Left lobe of liver (tissue), 2 donors: ENCODE measurements at places on chromosomes 4 and X.

- peak; percentile 53 for DNase-seq
Measured at GRCh38 chrX:136909706-136910564, 29.4 kb upstream of the RBMX start.

DNA sequence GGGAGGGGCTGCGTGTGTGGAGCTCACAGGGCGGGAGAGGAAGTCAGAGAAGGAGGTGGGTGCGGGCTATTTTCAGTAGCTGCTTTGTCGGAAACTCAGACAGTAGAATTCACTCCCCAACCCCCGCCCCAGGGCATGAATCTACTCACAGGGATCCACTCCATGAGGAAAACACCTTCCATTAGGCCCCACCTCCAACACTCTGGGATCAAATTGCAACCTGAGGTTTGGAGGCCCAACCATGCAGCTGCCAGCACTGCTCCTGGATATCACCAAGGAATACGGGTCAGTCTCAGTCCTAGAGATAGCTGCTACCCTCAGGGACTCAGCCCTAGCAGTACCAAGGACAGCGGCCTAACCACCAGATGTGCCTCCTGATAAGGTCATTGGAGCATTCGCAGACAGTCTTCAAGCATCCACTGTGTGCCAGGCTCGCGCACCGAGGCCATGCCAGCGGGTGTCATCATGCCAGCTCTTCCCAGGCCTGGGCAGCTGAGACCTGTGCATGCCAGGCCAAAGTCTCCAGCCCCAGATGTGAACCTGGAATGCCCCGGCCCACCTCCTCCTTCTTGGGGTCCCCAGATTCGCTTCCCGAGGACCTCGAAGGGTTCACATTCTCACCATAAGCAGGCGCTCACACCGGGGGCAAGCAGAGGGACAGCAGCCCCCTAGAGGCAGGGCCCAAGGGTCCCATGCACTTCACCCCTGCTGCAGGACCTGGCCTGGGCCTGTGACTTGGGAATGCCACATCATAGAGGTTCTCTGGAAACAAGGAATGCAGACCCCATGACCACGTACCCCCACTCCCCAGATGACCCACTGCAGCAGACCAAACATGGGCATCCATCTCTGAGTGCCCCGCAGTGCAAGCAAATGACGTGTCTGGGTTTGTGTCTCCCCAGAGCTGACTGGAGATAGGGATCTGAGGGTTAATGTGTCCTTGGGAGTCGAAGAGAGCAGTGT lies 102.3 kb downstream of the ADRA2C start:
- no peak for DNase-seq

GRCh38 chr4:148065075-148065474 lies 333.2 kb downstream of the ARHGAP10 start:
- DNase-seq = no peak

DNA sequence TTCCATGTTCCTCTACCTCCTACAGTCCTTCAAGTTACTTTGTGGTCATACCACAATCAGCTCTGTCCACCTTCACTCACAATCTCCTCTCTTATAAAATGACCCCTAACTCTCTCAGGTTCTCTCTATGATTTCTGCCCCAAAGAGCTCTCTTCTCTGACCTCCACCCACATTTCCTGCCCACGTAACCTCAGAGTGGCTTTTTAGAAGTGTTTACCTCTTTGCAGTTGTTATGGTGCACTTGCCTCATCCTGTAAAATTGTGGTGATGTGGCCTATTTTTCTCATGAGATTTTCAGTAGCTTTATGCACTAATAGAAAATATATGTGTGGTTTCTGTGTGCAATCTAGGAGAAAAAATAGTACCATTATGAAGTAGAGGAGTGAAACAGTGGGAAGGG lies 215.8 kb downstream of the PACRGL start:
- no peak for DNase-seq

DNA sequence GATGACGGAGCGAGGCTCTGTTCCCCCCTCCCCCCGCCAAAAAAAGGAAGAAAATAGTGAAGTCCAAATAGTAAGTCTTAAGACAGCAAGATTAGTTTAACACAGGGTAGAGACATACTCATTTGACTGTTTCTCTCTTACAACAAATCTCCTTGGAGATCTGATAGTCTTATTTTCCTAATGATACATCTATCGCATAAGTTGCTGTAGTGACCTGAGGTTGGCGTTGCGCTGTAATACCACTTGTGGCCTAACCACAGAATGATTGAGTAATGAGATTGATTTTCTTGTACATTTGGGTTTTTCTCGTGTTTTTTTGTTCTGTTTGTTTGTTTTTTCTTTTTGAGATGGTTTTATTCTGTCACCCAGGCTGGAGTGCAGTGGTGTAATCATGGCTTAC lies 27.2 kb downstream of the OCIAD1 start:
- DNase-seq = no peak

- DNase-seq = no peak
Measured at GRCh38 chr4:6444582-6444981, 27.8 kb downstream of the PPP2R2C start.

- no peak for DNase-seq
Measured at GRCh38 chr4:108592674-108592986, 27.7 kb upstream of the RPL34 start.

DNA sequence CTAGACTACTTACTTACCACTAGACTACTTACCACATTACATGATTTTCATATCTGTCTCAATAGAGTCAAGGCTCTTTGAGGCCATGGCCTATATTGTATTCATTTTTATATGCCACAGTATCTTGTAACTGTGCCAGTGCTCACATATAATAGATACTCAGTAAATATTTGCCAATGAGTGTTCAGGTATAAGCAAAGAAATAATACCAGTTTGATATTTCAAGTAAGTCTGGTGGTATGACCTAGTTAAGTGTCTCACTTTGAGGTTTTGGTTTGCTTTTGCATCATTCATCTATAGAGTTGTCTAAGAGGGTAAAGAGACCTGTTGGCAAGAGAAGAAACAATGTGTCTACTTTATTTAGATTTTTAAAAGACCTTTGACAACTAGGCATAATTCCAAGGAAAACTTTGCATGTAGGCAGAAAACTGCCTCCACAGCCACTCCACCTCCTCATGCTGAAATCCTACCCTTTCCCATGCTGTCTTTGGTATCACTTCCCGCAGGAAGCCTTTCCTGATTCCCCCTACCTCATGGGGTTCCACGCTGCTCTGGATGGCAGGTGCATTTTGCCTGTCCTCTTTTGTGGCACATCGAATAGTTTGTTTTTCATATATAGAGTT lies 91.3 kb upstream of the KLHL13 start:
- no peak for DNase-seq

DNA sequence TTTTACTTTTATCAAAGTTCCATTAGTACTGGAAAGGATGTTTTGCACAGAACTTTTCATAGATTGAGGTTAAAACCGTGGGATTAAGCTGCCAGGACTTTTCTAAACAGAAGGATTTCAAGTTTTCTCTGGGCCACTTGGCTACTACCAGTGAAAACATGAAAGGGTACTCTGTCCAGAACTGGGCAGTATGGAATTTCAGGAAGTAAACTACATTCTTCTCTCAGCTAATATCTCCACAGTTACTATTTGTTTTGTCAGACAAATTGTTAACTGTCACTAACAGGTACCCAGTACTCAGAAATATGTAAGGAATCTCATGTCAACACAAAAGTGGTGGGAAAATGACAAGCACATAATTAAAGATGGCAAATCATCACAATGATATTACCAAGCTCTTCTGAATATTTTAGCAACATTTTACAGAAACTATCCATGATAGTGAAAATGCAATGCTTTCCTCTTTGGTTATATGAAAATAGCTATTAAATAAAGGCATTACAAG lies 454.4 kb downstream of the C4orf33 start:
- no peak for DNase-seq

DNA sequence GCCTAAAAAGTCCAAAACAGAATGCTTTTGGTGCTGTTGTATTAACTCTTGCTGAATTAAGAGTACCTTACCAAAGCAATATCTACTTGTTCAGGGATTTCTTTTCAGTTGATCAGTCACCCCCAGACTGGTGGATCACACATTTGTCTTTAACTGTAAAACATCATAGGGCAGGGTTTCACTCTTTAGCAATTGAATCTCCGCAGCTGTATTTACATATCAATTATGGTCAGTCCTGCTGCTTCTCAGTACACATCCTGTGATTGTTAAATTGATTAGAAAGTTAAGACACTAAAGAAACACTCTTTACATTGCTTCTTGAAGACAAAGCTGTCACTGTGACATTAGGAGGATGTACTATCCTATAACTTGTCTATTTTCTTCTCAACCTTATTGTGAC lies 277.1 kb upstream of the ADGRL3 start:
- no peak for DNase-seq

DNA sequence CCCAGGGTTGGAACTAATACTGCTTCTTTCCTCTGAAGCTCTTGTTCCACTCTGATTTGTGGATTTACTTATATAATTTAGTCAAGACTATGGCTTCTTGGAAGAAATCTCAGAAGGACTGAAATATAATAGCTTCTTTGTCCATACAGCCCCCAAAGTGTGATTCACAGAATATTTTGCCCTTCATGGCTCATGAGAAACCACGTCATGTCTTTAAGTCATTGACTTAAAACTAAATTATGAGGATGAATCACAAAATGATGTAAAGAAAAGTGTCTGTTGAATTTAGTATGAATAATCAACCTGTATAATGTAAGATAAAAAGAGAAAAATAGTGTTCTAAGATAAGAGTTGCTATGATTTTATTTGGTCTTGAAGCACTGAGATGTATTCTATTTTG lies 43.3 kb upstream of the AGA start:
- DNase-seq = no peak

GRCh38 chr4:80138551-80139538 lies 58.5 kb upstream of the PRDM8 start:
- no peak for DNase-seq

DNA sequence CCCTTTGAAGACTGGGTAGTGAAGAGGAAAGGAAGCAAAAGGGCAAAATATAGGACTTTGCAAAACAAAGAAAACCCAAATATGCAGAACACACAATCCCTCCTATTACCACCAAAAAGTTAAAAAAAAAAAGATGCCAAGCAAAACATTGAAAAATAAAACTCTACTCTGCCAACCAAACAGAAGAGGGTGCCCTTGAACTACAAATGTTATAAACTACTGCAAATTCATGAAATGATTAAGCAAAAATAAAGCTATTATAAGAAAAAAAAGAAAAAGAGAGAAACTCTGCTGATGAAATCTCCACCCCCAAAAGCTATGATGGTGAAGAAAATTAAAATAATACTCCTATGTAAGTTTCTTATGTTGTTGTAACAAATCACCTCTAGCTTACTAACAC lies 168.5 kb upstream of the STK26 start:
- no peak for DNase-seq

DNA sequence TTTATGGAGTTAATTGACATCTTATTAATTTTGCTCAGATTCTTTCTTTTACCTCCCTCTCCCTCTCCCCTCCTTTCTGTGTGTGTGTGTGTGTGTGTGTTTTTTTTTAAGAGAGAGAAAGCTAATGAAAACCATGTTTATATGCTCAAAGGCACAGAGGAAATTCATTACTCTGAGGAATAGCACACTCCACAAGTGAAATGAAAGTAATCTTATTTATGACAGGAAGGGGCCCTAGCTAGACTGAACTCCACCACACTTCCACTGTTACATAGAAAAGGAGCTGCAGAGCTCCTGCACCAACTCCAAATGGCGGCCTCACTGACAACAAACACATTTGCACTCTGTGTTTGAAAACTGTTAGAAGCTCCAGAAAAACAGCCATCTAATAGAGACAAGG lies 150.6 kb downstream of the RASL11B start:
- no peak for DNase-seq

GRCh38 chrX:17374619-17375366 lies at the start of gene NHS:
NHS (plus strand) TSS chrX:17375200; CDS start chrX:17375758, 558 bp downstream.
- no peak for DNase-seq

DNA sequence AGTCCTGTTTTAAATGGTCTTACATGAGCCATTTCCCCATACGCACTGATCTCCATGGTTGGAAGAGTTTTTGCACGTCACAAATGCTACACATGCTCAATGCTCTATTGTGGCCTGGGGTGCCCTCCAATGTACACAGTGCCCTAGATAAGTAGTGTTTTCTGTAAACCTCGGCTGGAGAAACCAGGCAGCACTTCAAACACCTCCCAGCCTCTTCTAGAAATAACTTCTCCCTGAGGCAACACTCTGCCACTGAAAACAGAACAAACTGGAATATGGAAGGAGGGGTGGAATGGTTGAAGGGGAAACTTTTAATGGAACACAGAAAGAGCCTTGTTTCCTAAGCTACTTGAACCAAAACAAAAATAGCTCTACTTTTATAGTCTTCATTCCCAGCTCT lies 123.9 kb upstream of the CBR4 start:
- peak; percentile 55 for DNase-seq

DNA sequence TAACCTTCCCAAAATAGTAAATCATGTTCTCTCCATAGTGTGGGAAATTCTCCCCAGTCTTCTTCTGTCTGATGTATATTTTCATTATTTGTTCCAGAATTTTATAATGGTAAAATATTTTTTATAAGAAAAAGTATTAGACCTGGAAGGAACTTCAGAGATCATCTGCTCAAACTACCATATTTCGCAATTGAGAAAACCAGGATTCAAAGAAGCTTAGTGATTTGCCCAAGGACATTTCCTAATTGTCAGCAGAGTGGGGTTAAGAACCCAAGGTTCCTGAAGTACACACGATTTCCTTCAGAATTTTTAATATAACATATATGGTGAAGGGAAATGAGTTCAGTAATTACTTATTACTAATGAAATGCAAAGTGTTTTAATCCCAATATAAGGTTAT lies 24.1 kb downstream of the OCIAD1 start:
- no peak for DNase-seq

GRCh38 chrX:134650701-134651100 lies 7.6 kb downstream of the PLAC1 start:
- DNase-seq = no peak

- DNase-seq = no peak
Measured at GRCh38 chr4:129377131-129377845, 281.3 kb downstream of the C4orf33 start.

DNA sequence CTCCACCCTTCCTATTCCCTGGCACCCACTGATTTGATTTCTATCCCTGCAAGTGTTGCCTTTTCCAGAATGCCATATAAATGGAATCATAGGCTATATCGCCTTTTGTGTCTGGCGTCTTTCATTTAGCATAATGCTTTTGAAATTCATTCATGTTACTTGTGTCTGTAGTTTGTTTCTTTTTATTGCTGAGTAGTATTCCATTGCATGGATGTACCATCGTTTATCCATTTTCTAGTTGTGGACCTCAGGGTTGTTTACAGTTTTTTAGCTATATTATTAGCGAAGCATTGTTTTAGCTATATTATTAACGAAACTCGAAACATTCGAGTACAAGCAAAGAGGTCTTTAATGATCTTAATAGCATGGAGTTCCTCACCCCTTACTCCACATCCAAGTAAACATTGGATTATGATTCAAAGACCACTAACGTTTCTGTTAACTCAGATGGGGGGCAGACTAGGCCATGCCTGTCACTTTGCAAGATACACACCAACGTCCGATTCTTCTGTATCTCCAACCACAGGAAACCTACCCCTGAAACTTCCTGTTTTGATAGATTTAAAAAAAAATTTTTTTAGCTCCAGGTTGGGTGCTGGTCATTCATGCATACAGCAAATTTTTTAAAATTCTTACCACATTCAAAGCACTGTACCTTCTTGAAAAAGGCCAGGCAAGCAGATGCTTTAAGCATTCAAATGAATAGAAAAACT lies 1.1 kb downstream of the DCK start:
- DNase-seq = no peak

- no peak for DNase-seq
Measured at GRCh38 chr4:110953898-110954297, 331.0 kb upstream of the PITX2 start.
